SK-MEL-5 (cell line): ENCODE measurements at places on chromosomes 2 and 18.

DNA sequence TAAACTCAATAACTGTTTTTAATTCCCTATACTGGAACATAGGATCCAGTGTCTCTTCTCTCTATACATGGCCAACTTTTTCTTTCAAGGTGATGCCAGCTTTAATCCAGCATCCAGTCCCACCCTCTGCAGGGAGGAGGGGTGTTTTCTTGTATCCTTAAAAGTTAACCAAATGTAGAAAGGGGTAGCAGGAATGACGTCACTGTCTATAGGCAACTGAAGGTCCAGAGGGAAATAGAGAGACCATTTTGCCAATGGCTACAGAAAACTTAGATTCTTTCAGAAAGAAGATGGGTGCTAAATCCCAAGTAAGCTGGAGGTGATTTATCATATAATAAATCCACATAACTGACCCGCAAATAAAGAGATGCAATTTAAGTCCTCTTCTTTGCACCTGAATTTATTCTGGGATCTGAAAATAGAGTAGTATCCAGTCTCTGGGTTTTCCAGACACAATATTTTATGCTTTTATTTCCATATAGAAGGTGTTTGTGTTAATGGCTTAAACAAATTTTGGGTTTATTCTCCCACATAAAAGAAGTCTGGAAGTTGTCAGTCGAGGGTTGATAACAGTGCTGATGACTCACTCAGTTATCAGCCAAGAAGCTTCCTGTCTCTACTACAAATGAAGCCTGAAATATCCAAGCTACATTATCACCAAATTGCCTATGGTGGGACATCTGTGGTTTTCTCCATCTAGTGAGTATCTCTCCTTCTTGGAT, 5.7 kb upstream of the DNER start:
- DNase-seq, result no peak

- DNase-seq, result no peak
Measured at GRCh38 chr2:54557211-54557600, 101.1 kb downstream of the SPTBN1 start.

DNA sequence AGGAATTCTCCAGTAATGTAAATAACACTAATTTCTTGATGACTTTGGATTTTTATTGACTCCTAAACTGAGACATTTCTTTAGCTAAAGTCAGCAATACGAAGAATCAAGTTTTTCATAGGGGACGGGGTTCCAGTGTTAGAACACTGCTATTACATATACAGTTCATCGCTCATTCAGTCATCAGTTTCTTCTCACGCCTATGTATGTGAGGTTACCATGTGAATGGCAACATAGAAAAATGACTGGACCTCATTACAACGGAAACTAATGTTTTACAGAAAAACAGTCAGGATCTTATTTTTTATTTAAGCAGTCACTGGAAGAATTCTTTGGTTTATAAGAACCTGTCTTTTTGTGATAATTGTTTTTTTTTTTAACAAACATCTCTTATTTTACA, 56.4 kb downstream of the THADA start:
- DNase-seq, result no peak

DNA sequence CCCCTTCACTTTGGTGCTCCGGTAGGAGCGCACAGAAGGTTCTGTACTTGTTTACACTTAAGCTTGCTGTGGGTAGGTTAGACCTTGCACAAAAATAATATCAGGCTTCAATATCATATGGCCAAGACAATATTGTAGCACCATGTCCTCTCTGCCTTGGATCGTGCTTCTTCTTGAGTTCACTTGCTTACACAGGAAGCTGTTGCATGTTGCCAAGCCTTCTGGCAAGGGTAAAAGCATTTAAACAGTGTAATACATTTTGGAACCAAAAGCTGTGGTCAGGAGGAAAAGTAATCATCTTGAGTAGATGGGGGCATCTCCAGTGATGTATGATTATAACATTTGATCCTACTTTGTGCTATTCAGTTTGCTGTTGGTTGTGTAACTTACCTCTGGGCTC, 197.5 kb downstream of the LTBP1 start:
- no peak for DNase-seq

GRCh38 chr2:108184419-108184818, 55.3 kb upstream of the SULT1C3 start:
- DNase-seq, result peak; percentile 69

DNA sequence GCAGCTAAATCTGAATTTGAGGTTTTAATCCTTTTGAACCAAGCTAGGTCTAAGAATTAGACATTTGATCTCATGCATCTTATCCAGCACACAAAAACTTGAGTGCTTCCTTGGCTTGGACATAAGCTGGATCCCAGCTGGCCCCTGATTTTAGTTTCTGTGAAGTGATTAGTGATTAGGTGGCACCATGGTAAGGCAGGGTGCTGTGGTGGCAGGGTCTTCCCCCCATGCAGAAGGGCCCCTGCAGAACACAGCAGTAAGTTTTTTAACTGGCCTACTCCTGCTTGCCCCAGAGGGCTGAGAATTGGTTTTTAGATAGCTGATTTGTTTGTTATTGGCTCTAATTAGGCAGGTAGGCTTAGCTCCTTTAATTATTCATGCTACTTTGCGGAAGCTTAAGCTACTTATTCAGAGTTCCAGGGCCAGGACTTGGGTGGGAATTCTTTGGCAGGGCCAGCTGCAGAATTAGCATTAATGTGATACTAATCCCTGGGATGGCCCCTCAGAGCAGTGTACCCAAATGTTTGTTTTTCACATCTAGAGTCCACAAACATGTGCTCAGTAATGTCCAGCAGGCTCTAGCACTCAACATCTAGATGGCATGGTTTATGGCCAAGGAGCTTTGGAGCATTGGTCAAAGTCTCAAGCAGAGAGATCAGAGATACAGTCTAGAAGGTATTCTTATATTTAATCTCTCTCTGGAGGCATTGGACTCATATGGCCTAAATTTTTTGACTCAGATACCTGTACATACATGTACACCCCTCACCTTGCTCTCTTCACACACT, 99.6 kb downstream of the FMNL2 start:
- DNase-seq, result no peak

GRCh38 chr2:124211461-124211860, 186.4 kb downstream of the CNTNAP5 start:
- DNase-seq, result no peak
